HepG2 (cell line): ENCODE measurements at places on chromosomes 2 and 18. TPM values are rescaled to one million over a fixed set of nuclear protein-coding genes. Genes with fewer than 3 reads are reported as not detected.

Gene SLC8A1
- not detected in 2 replicates for total RNA-seq

Gene LRRTM1
- not detected in 2 replicates for total RNA-seq

Gene GKN2
- total RNA-seq = not detected in 2 replicates

Gene SCN7A
- not detected in 2 replicates for total RNA-seq

Gene BCL2
- 0.42 and 0.53 TPM in 2 replicates for total RNA-seq

Gene KANSL3
- 37.3 and 43.9 TPM in 2 replicates for total RNA-seq

Gene CHRNA1
- total RNA-seq = not detected in 2 replicates

Gene IL1B
- total RNA-seq = not detected in 2 replicates

Gene CTDSP1
- 78.5 and 91.0 TPM in 2 replicates for total RNA-seq

Gene CRIM1
- 21.5 and 39.1 TPM in 2 replicates for total RNA-seq

Gene CKAP2L
- total RNA-seq = 9.5 and 21.5 TPM in 2 replicates

GRCh38 chr2:135913727-135914365 lies 37.6 kb upstream of the MCM6 start:
- DNase-seq = peak; percentile 40

DNA sequence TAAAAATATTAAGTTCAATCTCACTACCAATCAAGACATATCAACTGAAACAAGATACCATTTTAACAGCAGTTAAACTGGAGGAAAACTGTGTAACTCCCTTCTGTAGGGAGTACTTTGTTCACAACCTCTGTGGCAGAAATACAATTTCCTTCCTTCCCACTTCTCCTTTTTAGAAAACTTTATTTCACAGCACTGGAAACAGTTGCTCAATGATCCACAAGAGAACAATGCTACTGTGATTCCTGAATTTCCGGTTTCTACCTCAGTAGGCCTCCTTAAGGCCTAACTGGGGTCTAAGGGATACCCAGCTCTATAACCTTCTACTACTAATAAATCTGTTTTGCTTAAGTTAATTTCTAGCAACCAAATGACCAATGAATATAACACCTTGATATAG lies 14.1 kb downstream of the TLK1 start:
- DNase-seq = no peak

GRCh38 chr2:200219309-200220113 lies 87.0 kb upstream of the SPATS2L start:
- DNase-seq = peak; percentile 72

DNA sequence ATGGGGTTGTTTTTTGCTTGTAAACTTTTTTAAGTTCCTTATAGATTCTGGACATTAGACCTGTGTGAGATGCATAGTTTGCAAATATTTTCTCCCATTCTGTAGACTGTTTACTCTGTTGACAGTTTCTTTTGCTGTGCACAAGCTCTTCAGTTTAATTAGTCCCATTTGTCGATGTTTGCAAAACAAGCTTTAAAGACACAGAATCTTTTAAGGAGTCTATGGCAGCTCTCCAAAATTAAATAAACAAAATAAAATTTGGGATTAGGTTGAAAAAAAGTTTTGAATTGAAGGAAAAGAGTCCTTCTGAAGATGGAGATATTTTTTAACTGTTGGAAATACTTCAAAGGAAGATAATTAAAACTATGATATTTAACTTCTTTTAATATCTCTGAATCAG lies 88.8 kb downstream of the MAP3K20 start:
- DNase-seq = no peak

DNA sequence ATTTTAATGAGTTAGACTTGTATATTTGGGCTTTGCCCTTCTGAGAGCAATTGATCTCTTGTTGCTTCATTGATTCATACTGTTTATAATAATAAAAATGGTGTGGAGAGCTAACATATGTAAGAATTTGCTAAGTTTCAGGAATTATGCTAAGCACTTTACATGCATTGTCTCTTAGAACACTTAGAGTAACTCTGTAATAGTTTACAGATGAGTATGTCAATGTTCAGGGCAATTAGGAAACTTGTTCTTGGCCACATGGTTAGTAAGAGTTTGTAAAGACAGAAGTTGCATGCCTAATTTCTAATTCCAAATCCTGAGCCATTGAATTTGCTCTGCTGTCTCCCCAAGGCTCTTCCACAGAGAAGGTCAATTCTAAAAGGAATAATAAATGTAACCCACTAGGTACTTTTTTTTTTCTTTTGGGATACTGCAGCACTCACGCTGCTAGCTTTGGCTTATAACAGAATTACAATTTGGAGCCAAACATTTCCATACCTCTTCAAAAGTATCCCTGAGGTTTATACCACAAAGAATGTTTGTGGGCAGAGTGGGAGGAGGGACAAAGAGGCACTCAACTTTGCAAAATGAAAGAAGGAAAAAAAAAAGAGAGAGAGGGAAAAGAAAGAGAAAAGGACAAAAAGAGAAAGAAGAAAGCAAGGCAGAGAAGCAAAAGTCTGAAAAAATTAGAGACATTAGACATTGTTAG lies 232.4 kb downstream of the CALCRL start:
- no peak for DNase-seq

- no peak for DNase-seq
These were observed 673.7 kb downstream of the BCL11A start for GRCh38 chr2:59879700-59880131.

DNA sequence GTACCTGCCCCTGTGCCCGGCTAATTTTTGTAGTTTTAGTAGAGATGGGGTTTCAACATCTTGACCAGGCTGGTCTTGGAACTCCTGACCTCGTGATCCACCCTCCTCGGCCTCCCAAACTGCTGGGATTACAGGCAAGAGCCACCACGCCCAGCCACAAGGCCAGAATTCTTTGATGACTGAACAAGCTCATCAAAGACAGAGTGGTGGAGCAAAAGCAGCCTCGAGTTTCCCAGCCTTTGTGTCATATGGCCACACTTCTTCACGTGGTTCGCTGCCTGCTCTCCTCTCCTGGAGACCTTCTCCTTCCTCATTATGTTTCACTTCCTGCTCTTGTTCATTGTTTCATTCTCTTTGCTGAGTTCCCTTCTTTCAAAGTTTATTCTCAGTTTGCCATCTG lies 9.9 kb upstream of the NPC1 start:
- DNase-seq = no peak

DNA sequence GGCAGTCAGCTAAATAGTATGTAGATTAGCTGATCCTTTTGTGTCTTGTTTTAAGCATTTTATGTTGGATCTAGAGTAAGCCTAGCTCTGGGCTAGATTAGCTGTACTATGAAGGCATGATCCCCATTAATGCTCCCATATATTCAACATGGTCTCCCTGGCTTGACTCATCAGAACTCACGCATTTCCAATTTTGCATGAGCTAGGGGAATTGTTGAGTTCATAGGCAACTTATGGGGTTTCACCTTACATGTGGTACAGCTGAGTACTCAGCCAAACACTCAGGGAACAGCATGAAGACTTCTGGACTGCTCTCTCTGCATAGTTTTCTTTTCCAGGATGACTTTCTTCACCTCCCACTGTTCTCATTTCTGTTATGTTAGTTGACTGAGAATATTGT lies 248.2 kb downstream of the TMX3 start:
- no peak for DNase-seq

- DNase-seq = peak; percentile 29
These were observed 68.0 kb downstream of the STEAP3 start for GRCh38 chr2:119291588-119292167.

- no peak for DNase-seq
These were observed 152.8 kb downstream of the INHBB start for GRCh38 chr2:120498576-120499394.

DNA sequence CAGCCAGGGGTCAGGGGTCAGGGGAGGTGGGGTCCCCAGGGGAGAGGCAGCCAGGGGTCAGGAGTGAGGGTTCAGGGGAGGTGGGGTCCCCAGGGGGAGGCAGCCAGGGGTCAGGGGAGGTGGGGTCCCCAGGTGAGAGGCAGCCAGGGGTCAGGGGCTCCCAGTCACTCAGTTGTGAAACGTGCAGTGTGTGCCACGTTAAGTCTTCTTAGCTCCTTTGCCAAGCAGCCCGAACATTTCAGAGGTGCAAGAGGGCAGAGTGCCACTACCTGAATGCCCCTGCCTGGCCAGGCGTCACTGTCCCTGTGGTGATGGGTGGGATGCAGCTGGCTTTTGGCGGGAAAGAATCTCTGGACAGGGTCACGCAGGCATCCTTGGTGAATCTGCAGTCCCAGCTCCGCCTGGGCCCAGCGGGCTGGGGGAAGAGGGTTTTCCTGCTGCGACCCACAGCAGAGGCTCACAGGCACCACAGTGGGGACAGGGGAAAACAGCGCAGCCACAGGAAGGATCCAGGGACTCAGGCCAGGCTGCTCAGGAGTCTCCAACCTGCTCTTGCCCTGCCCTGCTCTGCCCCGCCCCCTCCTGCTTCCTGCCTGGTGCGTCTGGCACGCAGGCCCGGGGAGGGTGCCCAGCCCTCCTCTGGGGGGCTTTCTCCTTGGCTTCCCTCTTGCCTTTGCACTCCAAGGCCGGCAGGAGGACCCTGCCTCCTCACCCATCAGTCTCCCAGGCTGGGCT lies 188.3 kb downstream of the TWIST2 start:
- DNase-seq = no peak

DNA sequence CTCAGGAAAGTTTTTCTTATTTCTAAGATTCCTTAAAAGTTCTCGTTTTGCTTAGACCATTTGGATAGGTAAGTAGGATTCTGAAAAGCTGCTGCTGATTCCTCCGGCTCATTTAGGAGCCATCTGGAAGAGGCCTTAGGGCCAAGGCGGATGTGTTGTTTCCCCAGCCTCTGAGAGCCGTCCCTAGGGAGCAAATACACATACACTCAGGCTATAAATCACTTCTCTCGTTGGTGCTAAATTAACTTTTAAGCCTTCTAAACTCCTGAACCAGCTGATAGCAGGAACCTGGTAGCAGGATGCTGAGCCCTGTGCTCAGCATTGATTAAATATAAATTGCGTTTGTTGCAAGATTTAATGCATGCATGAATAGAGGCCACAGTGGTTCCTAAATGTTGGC lies 109.8 kb downstream of the ADCYAP1 start:
- no peak for DNase-seq

DNA sequence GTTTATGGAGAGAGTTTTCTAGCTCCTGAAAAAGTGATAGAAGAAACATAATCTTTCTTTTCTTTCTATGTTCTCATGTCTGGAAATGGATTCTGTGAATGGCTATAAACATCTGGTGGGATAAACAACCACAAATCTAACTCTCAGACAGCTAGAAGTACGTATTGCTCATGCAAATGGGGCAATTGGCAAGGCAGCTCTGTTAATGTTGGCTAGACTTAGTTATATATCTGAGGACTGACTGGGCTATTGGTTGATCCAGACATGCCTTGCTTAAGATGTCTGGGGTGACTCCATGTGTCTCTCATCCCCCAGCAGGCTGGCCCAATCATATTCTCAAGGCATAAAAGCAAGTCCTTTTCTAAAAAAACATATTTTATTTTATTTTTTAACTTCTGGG lies 939.2 kb upstream of the NRXN1 start:
- no peak for DNase-seq

DNA sequence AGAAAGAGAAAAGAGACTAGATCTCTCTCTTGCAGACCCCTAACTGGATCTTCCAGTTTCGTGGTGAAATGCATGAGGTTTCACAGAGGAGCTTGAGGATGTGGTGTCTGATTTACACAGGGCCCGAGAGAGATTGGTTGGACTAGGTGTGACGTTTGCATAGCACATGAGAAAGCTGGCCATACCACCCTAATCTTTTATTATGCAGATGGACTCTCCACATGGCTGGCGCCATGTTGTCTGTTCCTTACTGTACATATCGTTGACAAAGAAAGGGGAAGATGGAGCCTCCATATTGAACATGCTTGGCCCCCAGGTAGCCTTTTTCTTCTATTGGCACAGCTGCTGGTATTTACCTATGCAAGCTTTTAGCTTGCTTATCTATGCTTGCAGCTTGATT lies 27.5 kb upstream of the PGAP1 start:
- DNase-seq = no peak

- no peak for DNase-seq
These were observed 32.7 kb downstream of the ARHGAP25 start for GRCh38 chr2:68767031-68767961.

DNA sequence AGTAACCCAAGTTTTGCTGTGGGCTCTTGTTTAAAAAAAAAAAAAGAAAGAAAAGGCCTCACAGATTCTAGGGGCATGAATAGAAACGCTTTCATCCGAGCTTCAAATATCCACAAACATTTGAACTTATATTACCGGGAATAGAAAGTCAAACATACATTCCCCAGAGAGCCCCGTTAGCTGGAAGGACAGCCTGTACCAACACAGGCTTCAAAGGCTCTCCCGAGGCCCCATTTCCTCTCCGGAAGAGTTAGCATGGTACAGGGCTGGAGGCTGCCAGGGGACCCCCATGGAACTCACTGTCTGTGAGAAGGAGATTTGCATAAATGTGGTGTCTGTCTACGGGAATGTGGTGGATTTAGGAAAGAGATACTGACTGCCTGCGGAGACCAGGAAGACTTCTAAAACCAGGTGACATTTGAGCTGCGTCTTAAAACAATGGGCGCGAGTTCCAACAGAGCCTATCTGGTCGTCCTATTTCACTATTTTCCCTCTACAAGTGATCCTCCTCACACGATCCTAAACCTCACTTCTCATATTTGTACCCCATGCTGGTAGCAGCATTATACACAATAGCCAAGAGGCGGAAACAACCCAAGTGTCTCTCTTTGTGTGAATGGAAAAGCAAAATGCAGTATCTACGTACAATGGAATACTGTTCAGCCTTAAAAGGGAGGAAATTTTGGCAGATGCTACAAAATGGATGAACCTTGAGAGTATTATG lies 820 bp upstream of the MATN3 start:
- DNase-seq = peak; percentile 94

- peak; percentile 41 for DNase-seq
These were observed 59.6 kb downstream of the LONRF2 start for GRCh38 chr2:100262555-100263320.

DNA sequence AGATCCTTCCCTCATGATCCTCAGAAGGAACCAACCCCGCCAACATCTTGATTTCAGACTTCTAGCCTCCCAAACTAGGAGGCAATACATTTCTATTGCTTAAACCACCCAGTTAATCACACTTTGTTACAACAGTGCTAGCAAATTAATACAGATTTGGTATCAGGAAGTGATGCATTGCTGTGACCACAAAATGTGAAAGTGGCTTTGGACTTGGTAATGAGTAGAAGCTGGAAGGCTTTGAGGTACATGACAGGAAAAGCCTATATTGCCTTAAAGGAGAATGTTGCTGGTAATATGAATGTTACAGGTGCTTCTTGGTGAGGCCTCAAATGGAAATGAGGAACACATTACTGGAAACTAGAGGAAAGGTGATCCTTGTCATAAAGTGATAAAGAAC lies 260.3 kb downstream of the SATB2 start:
- no peak for DNase-seq

GRCh38 chr2:12419803-12420202 lies 296.9 kb upstream of the TRIB2 start:
- DNase-seq = no peak

DNA sequence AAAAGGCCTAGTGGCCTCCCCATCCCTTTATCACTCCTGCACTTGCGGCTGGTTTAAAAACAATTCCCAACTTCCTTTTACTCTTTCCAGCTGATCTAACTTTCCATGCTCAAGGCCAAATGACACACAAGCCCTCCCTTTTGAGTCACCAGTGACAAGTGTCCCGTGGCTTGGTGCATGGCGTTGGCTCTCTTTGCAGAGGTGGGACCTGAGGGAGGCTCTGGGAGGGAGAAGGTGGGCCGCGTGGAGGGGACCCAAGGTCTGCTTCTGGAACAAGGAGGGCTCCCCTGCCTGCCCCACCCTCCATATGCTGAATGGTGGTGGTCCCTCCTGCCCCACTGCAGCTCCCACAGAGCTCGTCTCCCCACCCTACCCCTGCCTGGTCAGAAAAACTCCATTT lies 30.8 kb upstream of the HPCAL1 start:
- peak; percentile 39 for DNase-seq

- no peak for DNase-seq
These were observed 107.7 kb downstream of the PDE11A start for GRCh38 chr2:177964892-177965291.
